HT-29 (cell line): ENCODE measurements at places on chromosomes 7 and 10.

- DNase-seq: peak; percentile 58
Measured at GRCh38 chr10:5314840-5315239, 49.9 kb upstream of the UCN3 start.

- no peak for DNase-seq
Measured at GRCh38 chr10:107969936-107970335, 805.4 kb upstream of the SORCS1 start.

DNA sequence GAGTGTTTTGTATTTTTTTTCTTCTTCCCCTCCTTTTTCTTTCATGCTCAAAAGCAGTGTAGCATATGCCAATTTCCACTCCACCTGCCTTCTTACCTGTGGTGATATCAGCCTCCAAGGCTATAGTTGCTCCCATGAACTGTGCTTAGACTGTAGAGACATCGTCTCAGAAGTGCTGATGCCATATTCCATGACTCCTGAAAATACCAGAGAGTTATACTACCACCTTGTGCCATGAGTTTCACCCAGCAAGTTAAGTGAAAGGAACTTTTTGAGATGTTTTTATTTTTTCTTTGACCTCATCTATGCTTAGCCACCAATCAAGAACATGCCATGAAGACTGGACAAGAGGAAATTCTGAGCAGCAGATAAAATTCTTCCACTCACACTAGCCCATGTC is 142.8 kb upstream of the SEMA3E start:
- DNase-seq: peak; percentile 17

- no peak for DNase-seq
Measured at GRCh38 chr10:35874311-35875015, 232.4 kb upstream of the FZD8 start.

DNA sequence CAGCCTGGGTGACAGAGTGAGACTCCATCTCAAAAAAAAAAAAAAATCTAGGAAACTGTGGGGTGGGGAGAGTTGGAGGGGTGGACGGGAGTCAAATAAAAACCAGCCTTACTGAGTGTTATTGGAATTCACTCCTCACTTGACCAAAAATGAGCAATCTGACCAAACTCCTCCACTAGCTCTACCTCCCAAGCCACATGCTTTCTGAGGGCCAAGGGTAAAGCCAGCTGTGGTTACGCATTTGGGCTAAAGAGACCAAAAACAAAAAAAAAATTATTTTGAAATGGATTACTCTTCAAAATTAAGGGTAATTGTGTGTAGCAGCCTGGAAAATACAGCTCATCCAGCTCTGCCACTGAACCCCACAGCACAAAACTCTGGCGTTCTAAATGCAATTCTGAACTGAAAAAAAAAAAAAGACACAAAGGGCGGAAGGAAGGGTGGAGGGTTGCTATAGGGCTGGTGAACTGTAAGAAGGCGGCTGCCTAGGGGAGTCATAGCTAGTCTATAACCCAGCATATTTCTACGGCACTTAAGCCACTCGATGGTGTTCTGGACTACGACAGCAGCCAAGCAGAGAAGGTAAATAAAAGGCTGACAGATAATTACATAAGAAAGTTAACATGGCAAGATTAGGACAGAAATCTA is 7.8 kb downstream of the ELMO1 start:
- no peak for DNase-seq

- DNase-seq: no peak
Measured at GRCh38 chr10:98636921-98637329, 190.2 kb upstream of the HPS1 start.

DNA sequence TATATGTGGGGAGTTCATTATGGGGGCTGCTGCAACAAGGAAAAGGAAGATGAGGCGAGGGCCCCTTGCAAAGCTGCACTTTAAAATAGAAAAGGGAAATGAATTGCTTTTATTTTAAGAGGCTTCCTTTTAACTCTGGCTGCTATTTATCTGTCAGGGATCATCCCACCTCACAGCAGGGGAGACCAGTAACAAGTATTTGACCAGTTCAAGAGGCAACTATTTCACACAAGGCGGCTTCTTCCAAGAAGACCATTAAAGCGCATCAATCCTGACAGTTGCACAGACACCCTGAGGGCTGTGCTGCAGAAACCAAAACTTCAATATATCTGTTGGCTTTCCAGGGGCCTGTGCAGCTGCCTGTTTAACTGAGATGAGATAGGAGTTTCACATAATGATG is 1009.2 kb downstream of the SORCS3 start:
- no peak for DNase-seq

- DNase-seq: no peak
Measured at GRCh38 chr7:28812616-28813015, 145.5 kb downstream of the TRIL start.

DNA sequence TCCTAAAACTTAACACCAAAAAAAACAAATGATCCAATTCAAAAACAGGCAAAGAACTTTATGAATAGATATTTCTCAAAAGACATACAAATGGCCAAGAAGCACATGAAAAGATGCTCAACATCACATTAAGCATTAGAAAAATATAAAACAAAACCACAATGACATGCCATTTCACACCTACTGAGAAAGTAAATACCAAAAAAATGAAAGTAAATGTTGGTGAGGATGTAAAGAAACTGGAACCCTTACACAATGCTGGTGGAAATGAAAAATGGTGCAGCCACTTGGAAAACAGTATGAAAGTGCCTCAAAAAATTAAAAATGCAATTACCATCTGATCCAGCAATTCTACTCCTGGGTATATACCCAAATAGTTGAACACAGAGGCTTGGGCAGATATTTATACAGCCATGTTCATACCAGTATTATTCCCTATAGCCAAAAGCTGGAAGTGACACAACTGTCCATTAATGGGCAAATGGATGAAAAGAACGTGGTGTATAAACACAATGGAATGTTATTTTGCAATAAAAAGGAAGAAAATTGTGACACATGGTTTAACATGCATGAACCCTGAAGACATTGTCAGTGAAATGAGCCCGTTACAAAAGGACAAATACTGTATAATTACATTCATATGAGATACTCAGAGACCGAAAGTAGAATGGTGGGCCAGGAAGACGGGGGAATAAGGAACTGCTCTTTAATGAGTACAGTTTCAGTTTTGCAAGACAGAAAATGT is 89.0 kb downstream of the JMJD1C start:
- DNase-seq: no peak
